RPMI7951 (cell line): ENCODE measurements at places on chromosomes 4 and X.

DNA sequence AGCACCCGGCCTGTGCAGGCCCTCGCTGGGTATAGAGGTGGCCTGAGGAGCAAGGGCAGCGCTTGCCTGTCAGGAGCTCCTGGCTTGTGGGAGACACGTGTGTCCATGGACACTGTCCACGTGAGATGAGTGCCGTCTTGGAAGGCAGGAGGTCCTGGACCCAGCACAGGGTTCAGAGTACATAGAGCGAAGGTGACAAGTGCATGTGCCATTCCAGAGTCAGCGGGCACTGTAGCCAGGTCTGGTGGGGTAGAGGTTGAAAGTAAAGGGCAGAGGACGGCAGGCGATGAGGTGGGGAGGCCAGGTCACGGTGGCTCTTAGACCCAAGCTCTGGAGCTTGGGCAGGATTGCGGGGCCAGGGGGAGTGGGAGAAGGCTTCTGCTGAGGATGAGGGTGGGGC lies 28.4 kb upstream of the TADA2B start:
- DNase-seq = no peak

- DNase-seq = no peak
Measured at GRCh38 chr4:174559894-174560293, 37.6 kb upstream of the HPGD start.

- no peak for DNase-seq
Measured at GRCh38 chrX:100076031-100076430, 334.0 kb downstream of the PCDH19 start.

DNA sequence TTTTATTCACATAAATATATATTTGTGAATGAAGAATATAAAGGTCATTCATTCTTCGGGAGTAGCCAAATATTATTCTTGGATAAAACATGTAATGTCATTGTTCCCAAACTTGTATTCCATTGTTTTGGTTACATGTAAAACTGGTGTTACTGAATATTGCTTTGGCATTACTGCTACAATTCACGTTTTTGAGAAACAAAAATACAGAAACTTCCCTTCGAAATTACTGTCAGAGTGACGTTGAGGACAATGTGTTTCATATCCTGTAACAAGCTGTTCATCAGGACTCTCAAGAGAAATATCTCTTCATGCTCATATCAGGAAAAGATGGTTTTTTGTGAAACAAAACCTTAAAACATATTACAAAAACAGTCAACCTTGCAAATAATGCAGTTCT lies 258.9 kb upstream of the DDX53 start:
- no peak for DNase-seq

DNA sequence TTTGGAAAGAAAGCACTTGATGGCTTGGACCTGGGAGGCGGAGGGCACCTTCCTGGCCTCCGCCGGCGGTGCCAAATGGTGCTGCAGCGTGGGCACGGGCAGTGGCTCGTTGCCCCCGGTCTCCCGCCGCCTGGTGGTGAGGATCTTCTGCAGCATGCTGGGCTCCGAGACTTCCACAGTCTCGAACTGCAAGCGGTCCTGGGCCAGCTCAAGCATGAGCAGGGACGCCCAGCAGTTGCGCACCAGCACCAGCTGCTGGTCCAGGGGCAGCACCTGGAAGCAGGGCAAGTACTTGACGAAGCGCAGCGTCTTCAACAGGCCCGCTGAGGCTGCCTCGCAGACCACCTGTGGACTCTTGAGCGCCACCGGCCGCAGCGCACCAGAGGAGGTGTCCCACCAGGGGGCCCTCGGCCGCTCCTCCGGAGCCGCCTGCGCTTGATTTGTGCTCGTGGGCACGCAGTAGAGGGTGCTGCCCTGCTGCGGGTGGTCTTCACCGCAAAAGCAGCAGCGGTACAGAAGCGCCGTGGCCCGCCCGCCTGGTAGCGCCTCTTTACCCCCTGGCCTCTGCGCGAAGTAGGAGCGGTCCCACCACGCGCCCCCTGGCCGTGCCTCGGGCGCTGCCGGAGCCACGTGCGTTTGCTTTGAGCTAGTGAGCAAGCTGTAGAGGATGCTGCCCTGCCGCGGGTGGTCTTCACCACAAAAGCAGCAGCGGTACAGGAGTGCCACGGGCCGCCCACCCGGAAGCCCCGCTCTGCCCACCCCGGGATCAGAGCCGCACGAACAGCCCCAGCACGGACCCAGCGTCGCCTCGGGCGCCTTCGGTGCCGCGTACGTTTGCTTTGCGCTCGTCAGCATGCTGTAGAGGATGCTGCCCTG lies 689 bp downstream of the NR0B1 start:
- DNase-seq = peak; percentile 27

- DNase-seq = peak; percentile 28
Measured at GRCh38 chrX:23616361-23616760, 50.9 kb upstream of the PRDX4 start.

GRCh38 chr4:815464-816146 lies 10.3 kb downstream of the CPLX1 start:
- no peak for DNase-seq

DNA sequence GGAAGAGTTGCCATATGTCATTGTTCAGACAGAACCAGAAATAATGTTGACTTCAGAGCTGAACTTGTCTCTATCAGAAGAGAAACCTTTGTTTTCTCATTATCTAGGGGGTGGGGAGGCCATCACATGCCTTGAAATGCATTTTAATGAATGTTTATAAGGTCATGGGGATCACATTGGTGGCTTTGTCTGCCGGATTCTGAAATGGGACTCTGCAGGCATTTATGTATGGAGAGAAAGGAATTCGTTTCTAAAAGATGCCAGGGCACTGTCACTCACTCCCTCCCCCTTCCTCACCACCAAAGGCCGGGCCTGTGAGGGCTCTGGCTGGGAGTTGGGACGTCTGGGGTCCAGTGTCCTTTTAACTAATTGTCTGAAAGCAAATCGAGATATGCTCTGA lies 102.2 kb downstream of the MAMLD1 start:
- no peak for DNase-seq

DNA sequence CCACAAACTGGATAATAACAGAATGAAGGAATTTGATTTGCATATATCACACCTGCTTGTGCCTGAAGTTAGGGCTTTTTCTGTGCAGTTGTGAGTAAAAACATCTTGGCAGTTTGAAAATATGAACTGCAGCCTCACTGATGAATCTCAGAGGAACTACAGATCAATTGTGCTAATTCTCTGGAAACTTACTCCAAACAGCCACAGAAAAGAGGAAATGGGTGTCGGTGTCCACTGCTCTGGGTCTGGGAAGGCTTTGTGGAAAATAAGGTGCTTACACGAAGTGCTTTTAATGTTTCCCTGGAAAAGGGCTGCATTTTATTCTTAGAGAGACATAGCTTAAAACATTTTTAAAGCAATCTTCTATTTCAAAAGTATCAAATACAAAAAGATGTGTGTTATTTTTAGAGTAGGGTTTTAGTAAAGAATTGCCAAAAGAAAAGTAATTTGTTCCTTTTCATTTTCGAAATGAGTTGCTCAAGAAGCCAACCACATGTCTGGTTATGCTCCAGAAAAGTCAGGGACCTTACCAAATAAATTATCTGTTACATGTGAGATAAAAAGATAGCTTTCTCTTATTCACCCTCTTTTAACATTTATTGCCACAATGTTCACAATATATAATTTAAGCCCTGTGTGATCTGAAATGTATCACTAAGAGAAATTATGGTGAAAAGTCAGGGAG lies 240.1 kb downstream of the FRAS1 start:
- DNase-seq = peak; percentile 2

- peak; percentile 60 for DNase-seq
Measured at GRCh38 chrX:39957816-39958566, 139.8 kb downstream of the BCOR start.

GRCh38 chr4:110619463-110620247 lies 3.2 kb downstream of the PITX2 start:
- no peak for DNase-seq

GRCh38 chrX:121151293-121151692 lies 103.9 kb downstream of the GLUD2 start:
- no peak for DNase-seq

- DNase-seq = peak; percentile 82
Measured at GRCh38 chr4:90317785-90318184, 190.6 kb downstream of the CCSER1 start.

GRCh38 chrX:120274958-120275357 lies 24.3 kb downstream of the ZBTB33 start:
- no peak for DNase-seq
